Endodermal cell (in vitro differentiated cells): ENCODE measurements at places on chromosomes 7 and 10.

DNA sequence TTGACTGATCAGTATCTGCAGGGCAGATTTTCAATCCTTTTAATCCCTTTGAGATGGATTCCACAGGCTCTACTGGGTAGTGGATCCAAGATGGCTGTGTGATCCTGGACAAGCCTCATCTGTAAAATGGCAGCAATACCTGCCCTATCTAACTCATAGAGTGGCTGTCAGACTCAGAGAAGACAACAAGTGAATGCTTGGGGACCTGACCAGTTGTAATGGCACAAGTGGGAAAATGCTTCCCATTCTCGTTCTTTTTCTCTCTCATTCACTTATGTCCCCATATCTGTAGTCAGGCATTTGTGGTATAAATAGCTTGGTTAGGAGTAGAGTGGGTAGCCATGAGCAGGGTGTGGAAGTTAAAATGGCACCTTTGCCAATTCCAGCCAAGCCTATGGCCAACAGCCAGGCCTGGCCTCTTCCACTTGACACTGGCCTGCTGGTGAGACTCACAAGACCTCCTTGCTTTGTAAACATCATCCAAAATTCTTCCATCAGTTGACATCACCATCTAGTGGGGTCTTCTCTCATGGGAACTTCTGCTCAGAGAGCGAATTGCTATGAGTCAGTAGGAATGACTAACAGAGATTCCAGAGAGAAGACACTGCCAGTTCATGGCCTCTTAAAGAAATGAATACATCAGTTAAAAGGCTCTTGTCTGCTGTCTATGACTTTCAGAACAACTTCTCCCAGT lies 150.1 kb downstream of the PLPP4 start:
- H3K36me3 ChIP-seq: no peaks in the 10 kb centered on the region
- no peak overlapping the region for H3K27ac ChIP-seq
- H3K4me1 ChIP-seq: no peaks in the 10 kb centered on the region
- no peak overlapping the region for H3K4me3 ChIP-seq

- H3K27me3 ChIP-seq: peaks cover 31% of the 10 kb centered on the region
- H3K4me1 ChIP-seq: peaks cover 5% of the 10 kb centered on the region
- H3K36me3 ChIP-seq: no peaks in the 10 kb centered on the region
- H3K4me3 ChIP-seq: peak overlapping the region; percentile 91
- peak; percentile 75 for DNase-seq
- peak overlapping the region; percentile 4 for H3K27ac ChIP-seq
Measured at GRCh38 chr10:61901829-61902444, 438 bp downstream of the ARID5B start.

DNA sequence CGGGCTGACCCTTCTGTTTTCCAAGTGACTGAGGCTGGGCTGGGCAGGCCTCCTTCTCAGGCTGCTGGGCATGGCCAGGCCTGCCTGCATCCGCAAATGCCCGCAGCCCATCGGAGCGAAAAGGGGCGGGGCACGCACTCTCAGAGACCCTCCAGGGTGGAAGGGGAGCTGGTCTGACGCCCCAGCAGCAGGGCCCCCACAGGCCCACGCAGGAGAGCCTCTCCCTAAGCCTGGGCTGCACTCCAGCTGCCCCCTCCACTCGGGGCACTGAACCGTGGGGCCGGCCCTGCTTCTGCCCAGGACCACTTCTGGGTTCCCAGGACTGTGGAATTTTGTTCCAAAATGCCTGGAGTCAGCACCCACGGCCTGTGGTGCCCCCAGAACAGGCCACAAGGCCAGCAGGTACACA lies 9.3 kb downstream of the ADAP1 start:
- H3K4me3 ChIP-seq: no peak overlapping the region
- H3K27me3 ChIP-seq: peaks cover 21% of the 10 kb centered on the region
- no peaks in the 10 kb centered on the region for H3K4me1 ChIP-seq
- no peaks in the 10 kb centered on the region for H3K36me3 ChIP-seq
- H3K27ac ChIP-seq: no peak overlapping the region

- H3K27ac ChIP-seq: no peak overlapping the region
- H3K4me3 ChIP-seq: no peak overlapping the region
- no peaks in the 10 kb centered on the region for H3K4me1 ChIP-seq
- no peaks in the 10 kb centered on the region for H3K27me3 ChIP-seq
- H3K36me3 ChIP-seq: no peaks in the 10 kb centered on the region
- DNase-seq: no peak
Measured at GRCh38 chr10:61470740-61471139, 17.6 kb upstream of the TMEM26 start.
